ENCODE measurements at places on chromosomes 4 and X.
A peak's percentile ranks its signal among the peaks of the same experiment; 100 is the strongest.

- DNase-seq, result no peak
Observed at GRCh38 chr4:88792268-88792781, 94.7 kb upstream of the NAP1L5 start.

DNA sequence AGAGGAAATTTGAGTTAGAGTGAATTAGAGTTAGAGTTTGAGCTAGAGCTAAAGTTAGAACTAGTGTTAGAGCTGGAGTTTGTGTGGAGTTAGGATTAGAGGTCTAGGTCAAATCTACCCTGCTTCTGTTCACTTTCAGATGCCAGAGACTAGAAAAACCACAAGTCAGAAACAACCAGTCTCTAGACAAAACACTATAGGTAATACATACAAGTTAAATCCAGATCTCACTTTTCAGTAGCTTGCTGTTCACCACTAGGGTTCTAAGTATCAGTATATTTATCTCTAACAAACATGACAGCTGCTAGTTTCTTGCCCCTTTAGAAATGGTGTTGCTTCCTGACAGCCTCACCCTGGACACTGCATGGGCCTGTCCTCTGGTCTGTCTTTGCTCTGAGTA lies 300.7 kb downstream of the ARAP2 start:
- no peak for DNase-seq

GRCh38 chrX:110258552-110258951 lies 59.3 kb downstream of the AMMECR1 start:
- no peak for DNase-seq

DNA sequence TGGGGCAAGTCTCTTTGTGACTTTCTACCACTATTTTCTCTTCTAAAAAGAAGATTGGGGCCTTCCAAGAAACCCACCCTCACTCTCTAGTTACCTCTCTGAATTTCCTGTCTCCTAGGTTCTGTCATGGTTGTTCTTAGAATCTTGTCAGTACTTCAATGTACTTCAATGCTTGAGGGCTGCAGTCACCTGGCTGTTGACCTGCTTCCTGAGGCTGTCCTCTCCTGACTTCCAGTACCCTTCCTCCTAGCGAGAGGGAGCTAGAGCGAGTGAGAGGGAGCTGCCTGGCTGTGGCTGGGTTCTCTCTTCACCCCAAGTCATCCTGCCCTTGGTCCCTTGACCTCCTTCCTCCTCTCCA lies 17.7 kb downstream of the CD99L2 start:
- no peak for DNase-seq

DNA sequence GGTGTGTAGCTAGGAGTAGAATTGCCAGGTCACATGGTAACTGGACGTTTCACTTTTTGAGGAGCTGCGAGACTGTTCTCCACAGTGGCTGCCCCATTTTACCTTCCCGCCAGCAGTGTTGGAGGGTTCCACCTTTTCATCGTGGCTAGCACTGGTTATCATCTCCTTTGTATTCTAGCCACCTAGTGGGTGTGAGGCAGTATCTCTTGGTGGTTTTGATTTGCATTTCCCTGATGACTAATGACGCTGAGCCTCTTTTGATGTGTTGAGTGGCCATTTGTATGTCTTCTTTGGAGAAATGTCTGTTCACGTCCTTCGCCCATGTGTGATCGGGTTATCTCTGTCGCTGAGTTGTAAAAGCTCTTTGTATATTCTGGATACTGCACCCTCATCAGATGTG lies 10.6 kb downstream of the ABCD1 start:
- no peak for DNase-seq

DNA sequence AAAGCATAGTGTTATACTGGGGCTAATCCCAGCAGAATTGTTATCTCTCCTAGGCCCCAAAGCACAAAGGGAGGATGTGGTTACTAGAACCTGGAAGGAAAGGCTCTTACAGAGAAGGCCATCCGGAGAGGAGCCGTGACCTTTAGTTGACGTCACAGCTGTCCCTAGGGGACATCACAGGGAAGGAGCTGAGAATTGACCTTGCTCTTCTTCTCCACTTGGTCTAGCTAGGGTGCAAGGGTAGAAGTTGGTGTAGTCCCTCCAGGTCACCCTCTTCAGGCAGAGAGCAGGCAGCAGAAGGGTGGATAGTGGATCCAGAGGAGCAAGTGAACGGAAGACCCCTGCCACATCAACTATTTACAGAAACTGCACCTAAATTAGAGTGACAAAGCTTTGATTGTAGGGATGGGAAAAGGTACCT lies 22.8 kb upstream of the FGF2 start:
- DNase-seq, result no peak

DNA sequence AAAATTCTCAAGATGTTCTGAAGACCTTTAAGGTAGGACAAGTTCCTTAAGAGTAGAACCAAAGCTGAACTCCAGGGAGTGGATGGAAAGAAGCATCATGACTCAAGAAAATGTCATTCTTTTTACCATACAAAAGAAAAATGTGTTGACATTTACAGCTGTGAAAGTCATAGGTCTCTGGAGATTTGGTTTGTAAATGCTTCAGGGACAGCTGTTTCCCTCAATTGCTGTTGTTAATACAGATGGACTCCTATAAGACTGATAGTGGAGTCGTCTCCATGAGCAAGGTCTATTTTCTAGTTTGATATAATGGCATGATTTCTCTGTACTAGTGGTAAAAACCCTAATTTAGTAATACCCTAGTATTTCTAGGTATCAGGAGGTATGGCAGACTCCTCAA lies 101.7 kb downstream of the PHOX2B start:
- no peak for DNase-seq

DNA sequence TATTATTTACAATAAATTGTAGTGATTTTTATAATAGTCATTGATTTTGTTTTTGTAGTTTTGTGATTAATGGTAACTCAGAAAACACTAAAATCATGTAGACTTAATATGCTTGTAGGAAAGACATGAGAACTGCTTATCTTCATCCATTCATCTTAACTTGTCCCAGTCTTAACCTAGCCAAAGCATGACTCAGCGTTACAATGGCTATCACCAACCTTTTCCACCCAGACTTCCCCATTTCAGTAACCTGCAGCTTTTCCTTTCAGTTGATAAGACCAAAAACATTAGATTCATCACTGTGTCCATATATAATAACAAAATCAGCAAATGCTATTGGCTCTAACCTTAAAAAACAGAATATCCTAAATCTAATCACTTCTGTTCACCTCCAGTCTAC lies 106.2 kb upstream of the KLF8 start:
- no peak for DNase-seq

GRCh38 chr4:41541687-41542094 lies 3.7 kb downstream of the LIMCH1 start:
- no peak for DNase-seq

GRCh38 chr4:126772662-126773061 lies 860.1 kb upstream of the INTU start:
- no peak for DNase-seq

- no peak for DNase-seq
Observed at GRCh38 chr4:101028886-101029285, 318.4 kb downstream of the PPP3CA start.

DNA sequence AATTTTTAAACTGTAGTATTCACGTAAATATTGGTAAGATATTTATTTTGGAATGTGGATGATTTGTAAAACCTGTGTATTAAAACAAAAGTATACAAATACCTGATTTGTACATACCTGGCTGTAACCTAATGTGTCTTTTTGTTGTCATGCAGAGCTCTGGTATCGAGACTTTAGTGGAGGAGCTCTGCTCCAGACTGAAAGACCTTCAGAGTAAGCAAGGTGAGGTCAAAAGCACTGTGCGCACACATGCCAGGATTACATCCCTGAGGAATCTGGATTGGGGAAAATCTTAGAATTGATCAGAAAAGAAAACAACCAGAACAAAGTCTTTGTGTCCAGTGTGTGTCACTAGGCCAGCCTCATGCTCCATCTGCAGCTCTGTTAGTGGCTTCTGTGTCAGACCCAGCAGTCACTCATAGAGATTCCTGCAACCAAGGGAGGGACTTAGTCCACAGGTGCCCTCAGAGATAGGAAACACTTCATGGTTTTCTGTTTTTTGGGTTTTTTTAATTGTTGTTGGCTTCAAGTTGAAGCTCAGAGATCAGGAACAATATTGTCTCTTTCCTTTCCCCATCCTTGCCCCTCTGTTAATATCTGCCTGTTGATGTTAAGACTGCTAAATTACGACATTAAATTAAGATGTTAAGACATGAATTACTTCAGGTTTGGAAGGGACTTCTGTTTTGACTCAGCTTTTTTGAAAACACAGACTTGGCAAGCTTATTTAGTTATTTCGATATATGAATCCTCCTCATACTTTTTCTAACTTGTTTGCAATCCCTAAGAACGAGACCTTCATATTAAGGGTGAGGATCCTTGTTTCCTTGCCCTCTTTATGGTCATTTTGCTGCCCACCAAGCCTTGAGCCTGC lies 52.4 kb upstream of the TBC1D14 start:
- no peak for DNase-seq

DNA sequence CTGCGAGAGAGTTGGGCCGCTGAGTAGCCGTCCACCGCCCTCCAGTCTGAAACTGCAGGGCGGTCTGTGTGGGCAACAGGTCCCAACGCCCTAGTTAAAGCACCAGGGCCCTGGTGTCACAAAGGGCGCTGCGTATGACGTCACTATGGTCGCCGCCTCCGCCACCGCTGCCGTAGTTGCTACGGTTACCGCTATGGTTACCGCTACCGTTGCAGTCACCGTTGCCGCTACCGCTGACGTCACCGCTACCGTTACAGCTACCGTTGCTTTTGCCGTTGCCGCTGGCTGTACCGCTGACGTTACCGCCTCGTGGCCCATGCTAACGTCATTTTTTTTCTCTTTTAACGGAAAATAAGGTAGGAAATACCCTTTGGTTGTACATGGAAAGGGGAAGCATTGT lies at the start of gene PPP1R2C:
Gene PPP1R2C, minus strand, starts transcription at position 68 of the 400 bp plus-strand sequence. CDS start 84 bp downstream, outside the sequence.
- no peak for DNase-seq

- DNase-seq, result no peak
Observed at GRCh38 chr4:138347561-138347960, 105.4 kb upstream of the SLC7A11 start.

- peak; percentile 23 for DNase-seq
Observed at GRCh38 chr4:172892300-172892699, 276.3 kb upstream of the GALNT7 start.

- DNase-seq, result no peak
Observed at GRCh38 chrX:132692526-132692925, 203.7 kb upstream of the MBNL3 start.

GRCh38 chr4:139754938-139755337 lies 89.3 kb downstream of the MGST2 start:
- DNase-seq, result no peak

- DNase-seq, result no peak
Observed at GRCh38 chr4:45183905-45184304, 457.5 kb upstream of the GNPDA2 start.

DNA sequence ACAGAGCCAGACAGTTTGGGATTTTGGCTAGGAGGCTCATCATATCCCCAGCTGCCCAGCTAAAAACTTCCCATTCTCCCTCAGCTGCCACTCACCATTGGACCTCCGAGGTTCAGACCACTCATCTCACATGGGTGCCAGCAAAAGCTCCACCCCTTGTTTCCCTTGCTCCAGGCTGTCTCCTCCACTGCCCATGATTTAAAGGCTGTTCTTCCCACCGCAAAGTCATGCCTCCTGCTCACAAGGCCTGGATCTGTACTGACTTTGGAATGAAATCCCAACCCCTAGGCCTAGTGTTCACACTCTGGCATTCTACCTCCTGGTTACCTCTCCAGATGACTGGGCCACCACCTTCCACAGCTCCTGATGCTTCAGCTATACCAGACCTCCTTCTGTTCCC lies 142.2 kb upstream of the EOLA2 start:
- DNase-seq, result no peak

GRCh38 chr4:105304085-105304484 lies 157.4 kb downstream of the TET2 start:
- DNase-seq, result no peak

DNA sequence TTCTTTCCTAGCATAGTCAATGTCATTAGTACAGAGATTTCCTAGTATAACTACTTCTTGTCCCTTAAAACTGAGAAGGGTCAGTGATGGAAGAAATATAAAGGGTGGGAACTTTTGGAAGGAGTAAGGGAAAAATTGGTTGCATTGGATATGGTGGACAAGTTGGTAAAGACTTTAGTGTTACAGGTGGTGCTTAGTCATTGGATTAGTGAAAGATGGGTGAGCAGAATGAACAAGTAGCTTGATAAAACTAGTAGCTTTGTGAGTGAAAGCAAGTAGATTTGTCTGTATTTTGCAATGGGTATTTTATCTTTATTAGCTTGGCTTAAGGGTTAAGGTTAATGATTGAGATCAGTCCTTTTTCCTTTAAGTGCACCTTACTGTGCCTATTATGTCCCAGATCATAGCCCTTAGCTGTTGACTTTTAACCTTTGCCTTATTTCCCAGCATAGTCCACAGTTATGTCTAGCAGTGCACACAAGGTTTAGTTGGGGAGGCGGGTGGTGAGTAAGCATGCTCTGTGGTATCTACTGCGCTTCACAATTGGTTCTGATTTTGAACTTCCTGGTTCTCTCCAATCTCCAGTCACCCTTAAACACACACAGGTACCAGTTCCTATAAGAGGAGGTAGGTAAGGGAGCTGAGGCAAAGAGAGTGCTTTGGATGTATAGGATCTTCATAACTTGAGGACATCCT lies 9.5 kb downstream of the WDR44 start:
- DNase-seq, result no peak

GRCh38 chr4:117793845-117794480 lies 240.3 kb upstream of the NDST3 start:
- DNase-seq, result no peak

DNA sequence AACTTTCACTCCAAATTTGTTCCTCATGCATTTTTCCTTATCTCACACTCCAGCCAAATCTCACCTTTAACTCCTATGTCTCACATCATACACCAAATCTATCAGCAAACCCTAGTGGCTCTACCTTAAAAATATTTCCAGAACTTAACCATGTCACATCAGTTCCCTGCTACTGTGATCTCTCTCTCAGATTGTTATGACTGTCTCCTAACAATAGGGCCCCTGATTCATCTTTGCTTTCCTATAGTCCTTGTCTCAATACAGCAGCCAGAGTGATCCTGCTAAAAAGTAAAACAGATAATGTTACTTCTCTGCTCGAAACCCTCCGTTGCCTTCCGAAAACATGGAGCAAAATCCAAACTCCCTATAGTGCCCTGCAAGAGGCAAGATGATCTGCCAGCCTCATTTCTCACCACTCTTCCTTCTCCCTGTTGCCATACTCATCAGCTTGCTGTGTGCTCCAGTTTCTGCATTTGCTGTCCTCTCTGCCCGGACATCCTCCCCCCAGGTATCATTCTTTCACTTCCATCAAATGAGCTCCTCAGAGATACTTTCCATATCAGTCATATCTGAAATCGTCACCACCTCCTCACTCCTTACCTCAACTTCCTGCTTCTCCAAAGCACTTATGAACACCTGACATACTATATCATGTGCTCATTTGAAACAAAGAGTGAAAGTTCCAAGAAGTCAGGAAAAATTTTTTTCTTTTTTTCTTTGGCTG lies 293.4 kb upstream of the NR3C2 start:
- DNase-seq, result no peak

- DNase-seq, result no peak
Observed at GRCh38 chr4:23932186-23932585, 42.3 kb upstream of the PPARGC1A start.

- no peak for DNase-seq
Observed at GRCh38 chr4:169132561-169133305, 122.7 kb upstream of the CBR4 start.
